Stimulated activated CD4-positive, alpha-beta T cell treated with anti-CD3 and anti-CD28 coated beads, Interleukin-12 subunit alpha, Interleukin-12 subunit beta, amount 100 ng/mL, for 48 hours (primary cell): ENCODE measurements at places on chromosomes 7 and 10.

DNA sequence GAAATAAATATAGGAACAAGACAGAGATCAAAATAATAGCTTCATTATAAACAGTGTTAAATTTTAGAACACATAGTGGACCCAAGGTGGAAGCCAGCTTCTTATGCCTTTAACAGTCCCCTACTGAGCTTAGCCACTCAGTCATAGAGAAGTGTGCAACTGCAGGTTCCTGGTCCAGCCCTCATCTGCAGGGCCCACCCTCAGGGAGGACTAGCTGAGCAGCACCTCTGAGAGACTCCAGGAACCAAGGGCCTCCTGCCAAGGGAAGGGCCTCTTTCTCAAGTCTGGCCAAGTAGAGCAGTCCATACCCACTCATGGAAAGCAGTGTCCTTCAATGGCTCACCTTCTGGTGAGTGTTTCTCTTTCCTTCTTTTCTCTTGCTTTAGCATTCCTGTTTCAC is 173.7 kb upstream of the PRPS1L1 start:
- no peak for DNase-seq

DNA sequence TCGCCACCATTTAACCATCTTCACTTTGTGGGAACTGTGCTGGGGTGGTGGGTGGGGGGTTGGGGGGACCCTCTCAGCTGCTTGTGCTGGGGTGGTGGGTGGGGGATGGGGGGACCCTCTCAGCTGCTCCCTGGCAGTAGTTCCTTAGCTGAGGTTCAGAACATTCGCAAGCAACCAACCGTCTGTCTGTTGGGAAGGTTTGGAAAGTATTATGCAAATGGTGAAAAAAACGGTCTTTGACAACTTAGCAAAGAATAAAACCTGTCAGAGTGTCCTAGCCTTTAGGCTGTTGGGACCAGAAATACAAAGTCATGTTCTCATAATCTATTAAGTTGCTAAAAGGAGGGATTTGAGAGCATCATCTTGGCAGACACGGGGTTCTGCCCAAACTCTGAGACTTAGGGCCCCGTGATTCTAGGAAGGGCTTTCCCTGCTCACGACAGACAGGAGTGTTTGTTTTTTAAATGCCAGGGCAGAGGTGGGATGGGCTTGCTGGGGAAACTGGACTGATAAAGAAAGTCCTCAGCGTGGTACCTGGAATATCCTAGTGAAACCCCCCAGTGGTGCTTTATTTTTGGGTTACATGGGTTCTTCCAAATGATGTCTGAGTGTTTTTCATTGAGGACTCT is 14.1 kb upstream of the SRGN start:
- DNase-seq = no peak

- no peak for DNase-seq
Observed at GRCh38 chr10:35079763-35080162, 10.4 kb downstream of the CUL2 start.

DNA sequence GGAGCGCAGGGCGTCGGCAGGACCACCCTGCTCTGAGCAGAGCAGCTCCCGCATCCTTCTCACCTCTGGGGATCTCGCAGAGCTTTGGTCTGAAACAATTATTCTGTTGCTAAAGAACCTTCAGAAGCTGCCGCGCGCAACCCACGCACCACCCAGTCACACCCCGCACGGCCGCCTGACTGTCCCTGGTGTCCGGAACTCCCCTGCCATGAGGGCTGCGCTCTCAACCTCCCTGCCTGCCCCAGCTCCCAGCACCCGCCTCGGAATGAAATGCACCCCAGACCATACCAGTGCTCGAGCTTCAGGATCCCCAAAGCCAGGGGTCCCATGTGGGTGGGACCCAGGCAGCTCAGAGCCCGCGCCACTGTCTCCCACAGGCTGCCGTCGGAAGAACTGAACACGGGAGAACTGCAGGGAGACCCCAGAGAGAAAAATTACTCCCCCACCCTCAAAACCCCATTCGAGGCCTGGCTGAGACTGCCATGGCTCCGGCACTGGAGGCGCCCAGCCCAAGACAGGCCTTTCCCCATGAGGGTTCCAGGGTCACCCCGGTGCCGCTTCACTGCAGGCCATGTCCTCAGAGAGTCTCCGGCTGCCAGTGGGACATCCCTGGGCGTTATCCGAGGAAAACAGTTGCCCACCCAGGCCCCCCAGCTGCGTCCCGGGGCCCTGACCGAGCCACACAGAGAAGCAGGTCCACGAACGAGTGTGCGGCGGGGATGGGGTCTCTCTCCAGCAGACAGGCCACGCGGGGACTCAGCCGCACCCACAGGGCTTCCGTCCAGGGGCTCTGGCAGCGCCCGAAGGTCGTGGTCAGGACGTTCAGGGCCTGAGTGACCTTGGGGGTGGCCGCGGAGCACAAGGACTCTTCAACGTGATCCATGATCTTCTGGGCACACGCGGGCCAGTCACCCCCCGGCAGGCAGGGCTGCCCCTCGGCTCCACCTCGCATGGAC is 12.1 kb downstream of the BRAT1 start:
- no peak for DNase-seq

- no peak for DNase-seq
Observed at GRCh38 chr7:37216923-37217322, 231.7 kb downstream of the ELMO1 start.

- no peak for DNase-seq
Observed at GRCh38 chr10:68145705-68146104, 36.4 kb downstream of the MYPN start.

- no peak for DNase-seq
Observed at GRCh38 chr7:43880596-43880995, 11.3 kb upstream of the MRPS24 start.

GRCh38 chr10:93565446-93565845 is 1.0 kb upstream of the FFAR4 start:
- DNase-seq = no peak

- DNase-seq = no peak
Observed at GRCh38 chr7:107113866-107114265, 54.9 kb upstream of the HBP1 start.

GRCh38 chr7:115672024-115672423 is 358.5 kb downstream of the TFEC start:
- no peak for DNase-seq

GRCh38 chr10:112388548-112388947 is 14.6 kb downstream of the ACSL5 start:
- DNase-seq = no peak

- DNase-seq = no peak
Observed at GRCh38 chr10:60677531-60678129, 100.6 kb upstream of the CDK1 start.

DNA sequence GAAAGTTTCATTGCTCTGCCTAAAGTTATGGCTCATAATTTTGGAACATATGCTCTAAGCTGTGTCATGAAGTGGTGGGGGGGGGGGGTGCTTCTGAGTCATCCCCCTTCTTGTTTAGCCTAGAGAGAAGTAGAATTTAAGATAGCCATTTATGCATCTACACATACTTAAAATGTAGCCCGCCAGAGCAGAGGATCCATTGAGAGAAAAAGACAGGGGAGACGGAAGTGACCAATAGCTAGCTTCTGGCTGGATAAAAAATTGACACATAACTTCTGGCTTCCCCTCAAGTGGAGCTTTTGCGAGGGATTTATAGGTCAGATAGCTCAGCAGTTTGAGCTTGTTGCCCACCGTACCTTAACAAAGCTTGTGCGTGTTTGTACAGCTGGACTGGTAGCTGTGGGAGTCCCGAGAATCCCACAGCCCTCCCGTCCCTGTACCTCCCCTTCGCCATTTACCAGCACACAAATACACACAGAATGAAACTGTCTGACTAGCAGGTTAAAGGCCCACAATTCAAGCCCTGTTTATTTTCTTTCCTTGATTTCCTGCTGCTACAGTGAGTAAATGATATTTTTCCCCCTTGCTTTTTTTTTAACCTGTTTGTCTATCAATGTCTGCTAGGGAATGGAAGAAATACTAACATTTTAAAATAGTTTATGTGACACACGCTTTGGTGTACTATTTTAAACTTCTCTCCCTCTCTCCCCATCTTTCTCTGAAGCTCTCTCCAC is 232.6 kb upstream of the FERD3L start:
- no peak for DNase-seq

- no peak for DNase-seq
Observed at GRCh38 chr10:15572531-15573045, 147.1 kb downstream of the ITGA8 start.

GRCh38 chr10:122486406-122487080 is 25.2 kb downstream of the HTRA1 start:
- DNase-seq = no peak

DNA sequence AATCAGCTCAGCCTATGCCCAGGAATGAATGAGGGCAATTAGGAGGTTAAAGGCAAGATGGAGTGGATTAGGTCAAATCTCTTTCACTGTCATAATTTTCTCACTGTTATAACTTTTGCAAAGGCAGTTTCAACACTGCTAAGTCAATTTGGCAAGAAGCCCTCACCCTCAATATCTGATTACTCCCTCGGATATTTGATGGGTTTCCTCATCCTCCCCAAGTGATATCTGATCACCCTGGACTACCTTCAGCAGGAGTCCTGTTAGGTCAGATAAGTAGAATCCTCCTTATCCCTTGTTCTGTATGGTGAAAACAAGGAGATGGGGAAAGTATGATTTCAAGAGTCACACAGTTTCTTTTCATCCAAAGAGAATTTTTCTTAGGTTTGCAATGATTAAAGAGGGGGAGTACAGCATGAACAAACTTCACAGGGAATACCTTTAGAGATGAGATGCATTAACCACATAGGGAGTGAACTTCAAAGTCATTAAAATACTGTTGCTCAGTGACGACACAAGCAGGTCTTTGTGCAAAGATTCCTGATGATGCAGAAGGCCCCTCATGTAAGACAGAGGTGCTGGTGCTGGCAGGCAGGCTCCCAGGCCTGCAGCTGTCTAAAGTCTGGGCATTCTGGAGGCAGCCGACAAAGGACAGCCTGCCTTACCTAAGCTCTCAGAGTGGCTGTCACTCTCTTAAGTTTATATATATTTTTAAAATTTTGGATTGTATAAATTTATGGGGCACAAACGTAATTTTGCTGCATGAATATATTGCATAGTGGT is 75.4 kb upstream of the POM121L12 start:
- DNase-seq = no peak

GRCh38 chr10:37671802-37672201 is 185.6 kb downstream of the ZNF248 start:
- no peak for DNase-seq

DNA sequence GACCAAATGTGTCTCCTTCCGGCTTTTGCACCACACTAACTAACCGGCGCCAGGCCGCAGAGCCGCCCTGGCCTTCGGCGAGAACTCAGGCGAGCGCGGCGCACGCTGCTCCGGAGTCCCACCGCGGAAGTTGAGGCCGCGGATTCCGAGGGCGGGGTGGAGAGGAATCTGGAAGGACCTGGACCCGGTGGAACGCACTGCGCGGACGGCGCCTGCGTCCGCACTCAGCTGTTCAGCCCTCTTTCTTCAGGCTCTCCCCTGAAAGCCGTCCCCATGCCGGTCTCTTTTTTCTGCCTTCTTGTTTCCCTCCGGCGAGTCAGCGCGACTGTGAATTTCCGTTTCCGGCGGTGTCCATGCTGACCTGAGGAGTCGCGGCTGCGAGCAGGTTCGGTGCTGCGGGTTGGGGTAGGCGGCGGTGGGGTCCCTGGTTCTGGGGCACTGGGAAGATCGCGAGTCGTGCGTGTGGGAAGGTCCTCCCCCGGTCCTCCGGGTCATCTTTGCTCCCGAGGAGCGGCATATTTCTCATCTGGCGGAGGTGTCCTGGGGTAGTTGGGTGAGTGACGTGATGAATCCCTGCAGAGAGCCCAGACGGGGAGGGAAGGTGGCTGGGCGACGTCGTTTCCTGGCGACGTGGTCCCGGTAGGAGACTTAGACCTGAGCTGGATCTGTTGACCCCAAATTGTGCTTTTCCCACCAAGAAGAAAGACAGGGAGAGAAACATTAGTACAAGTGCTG is at the start of gene BMS1:
Gene BMS1, plus strand, starts transcription at position 350 of the 735 bp plus-strand sequence. CDS start 1,600 bp downstream, outside the sequence.
- peak; percentile 89 for DNase-seq

GRCh38 chr10:129852829-129853561 is 111.1 kb downstream of the EBF3 start:
- DNase-seq = no peak

- DNase-seq = no peak
Observed at GRCh38 chr7:36984710-36985312, 260.5 kb upstream of the AOAH start.

DNA sequence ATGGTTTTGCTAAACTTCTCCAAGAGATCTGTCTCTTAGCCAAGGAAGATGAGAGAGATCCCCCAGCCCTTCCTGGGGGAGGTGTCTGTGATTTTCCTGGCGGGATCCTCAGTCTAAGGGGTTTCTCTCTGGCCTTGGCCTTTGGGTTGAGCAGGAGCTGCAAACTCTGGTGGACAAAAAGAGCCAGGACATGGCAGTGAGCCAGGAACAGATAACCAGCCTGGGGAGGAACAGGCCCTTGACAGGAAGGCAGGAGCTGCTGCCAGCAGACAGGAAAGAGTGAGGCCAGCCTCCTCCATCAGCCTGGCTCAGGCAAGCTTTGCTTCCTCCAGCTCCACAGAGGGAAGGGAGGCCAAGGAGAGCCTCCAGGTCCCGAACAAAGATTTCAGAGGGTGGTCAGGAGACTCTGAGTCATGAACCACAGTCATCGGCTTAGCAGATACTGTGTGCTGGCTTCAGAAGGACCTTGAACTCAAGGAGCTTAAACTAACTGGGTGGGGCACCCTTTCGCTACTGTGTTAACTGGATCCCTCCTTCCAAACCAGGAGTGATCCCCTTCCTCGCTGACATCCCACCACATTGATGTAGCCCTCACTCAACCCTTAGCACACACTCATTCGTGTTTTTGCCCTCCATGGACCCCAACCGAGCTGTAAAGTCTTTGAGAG is 34.7 kb downstream of the DDIT4 start:
- DNase-seq = no peak

GRCh38 chr7:28135760-28136159 is 44.8 kb downstream of the JAZF1 start:
- no peak for DNase-seq

- no peak for DNase-seq
Observed at GRCh38 chr7:130667593-130668257, 823 bp downstream of the COPG2 start.

GRCh38 chr7:155448632-155449007 is 9.3 kb upstream of the EN2 start:
- no peak for DNase-seq

GRCh38 chr10:100359529-100360150 is 12.6 kb downstream of the SCD start:
- DNase-seq = no peak

GRCh38 chr7:120691915-120692314 is 166.0 kb downstream of the TSPAN12 start:
- no peak for DNase-seq

- no peak for DNase-seq
Observed at GRCh38 chr7:81150951-81151361, 232.1 kb upstream of the SEMA3C start.

GRCh38 chr10:1896153-1896552 is 158.8 kb upstream of the ADARB2 start:
- no peak for DNase-seq
